CD4-positive, alpha-beta T cell treated with Interleukin-12 subunit alpha and Interleukin-12 subunit beta, for 1 hour (primary cell): ENCODE measurements at places on chromosomes 2 and 18.

GRCh38 chr2:119749477-119750012 lies 10.2 kb upstream of the PTPN4 start:
- DNase-seq: no peak

- no peak for DNase-seq
Observed at GRCh38 chr18:22800551-22800951, 132.6 kb upstream of the RBBP8 start.

GRCh38 chr18:52523566-52523965 lies 183.6 kb downstream of the DCC start:
- no peak for DNase-seq

DNA sequence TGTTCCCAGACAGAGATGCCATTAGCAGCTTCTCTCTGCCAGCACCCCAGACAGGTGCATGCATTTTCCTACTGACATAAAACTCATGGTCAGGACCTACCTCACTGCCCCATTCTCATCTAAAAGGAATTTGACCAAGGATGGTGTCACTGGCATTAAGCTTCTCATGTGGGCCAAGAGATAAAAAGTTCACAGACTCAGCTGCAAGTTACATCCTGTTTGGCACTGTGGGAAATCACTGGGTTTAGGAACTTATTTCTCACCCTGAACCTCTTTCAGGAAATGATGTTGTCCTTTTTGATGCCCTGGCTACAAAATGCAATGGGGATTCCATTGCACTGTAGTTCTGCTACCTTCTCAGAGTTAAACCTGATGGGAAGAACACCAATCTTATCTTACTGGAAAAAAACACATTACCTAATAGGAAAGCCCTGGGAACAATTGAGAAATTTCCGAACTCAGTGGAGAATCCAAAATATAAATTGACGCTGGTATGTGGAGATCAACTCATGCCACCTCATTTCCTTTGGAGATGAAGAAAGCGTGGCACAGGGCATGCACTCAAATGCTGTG lies 252.1 kb upstream of the COPS8 start:
- DNase-seq: no peak

GRCh38 chr18:50401888-50402287 lies 27.0 kb downstream of the SKA1 start:
- DNase-seq: no peak

- DNase-seq: no peak
Observed at GRCh38 chr2:72010647-72011369, 136.9 kb downstream of the CYP26B1 start.

- no peak for DNase-seq
Observed at GRCh38 chr2:31475692-31476091, 61.1 kb upstream of the XDH start.

GRCh38 chr2:234463626-234464290 lies 33.1 kb downstream of the ARL4C start:
- peak; percentile 81 for DNase-seq

DNA sequence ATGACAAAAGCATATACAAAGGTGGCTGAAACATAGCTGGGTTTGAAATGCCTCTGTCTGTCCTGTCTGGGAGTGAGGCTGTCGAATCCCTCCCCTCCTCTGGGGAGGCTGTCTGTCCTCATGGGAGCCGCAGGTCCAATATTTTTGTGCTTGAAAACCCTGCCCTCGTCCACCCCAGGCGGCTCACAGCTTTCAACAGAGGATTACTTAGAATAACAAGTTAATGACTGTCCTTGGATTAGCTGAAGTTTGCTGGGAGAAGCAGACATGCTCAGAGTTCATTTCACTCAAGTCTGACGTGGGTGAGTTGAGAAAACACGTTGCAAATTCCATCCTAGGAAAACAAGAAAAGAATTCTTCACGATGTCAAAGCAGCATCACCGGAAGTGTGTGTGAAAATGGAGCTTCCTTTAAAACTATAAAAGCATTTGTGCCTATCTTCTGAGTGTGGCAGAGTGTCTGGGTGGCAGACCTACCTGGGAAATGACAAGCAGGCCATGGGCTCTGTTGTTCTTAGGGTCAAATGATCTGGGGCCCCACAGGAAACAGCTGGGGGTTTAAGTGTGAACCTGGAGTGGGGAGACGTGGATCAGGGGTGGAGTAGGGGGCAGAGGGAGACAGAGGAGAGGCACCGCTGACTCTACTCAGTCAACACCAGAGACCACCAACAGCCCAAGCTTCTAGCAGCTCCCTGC lies 77.1 kb downstream of the DDX1 start:
- no peak for DNase-seq

- DNase-seq: peak; percentile 81
Observed at GRCh38 chr2:11750422-11750821, 4.0 kb downstream of the LPIN1 start.

GRCh38 chr2:70979626-70980025 lies 1.2 kb downstream of the ANKRD53 start:
- DNase-seq: no peak

- DNase-seq: no peak
Observed at GRCh38 chr2:168915441-168916330, 14.6 kb downstream of the G6PC2 start.

DNA sequence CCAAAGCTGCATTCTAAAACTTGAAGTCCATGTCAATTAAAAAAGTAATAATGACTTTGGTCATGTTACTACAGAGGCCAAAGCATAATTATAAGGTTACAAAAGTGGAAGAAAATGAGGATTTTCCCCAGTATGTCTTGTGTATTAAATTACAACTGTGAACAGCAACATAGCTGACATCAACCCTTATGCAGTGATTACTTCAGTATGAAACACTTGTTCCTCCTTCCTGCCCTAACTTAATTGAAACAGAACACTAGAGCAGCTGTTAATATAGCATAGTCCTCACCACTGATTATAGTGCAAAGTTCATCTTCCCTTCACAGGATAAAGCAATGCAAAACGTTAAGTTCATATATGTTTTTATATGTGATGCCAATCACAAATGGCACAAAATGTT lies 29.9 kb downstream of the EPB41L3 start:
- no peak for DNase-seq

DNA sequence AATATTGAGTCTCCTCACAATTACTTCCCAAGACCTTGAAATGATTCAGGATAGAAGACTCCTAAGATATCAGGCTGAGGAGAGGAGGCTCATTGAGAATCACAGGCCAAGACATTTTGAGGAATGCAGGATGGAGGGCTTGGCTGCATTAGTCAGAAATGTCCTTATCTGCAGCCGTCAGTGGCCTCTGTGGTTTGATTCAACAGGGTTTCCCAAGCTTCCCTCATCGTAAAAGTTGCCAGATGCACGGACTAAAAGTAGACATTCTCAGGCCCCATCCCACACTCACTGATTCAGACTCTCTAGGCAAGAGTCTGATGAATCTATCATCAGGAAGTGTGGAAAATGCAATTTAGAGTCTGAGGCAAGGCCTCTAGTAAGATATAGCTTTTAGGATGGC lies 34.0 kb upstream of the TMEM178A start:
- DNase-seq: no peak

GRCh38 chr2:96710985-96711384 lies 28.9 kb downstream of the LMAN2L start:
- no peak for DNase-seq

DNA sequence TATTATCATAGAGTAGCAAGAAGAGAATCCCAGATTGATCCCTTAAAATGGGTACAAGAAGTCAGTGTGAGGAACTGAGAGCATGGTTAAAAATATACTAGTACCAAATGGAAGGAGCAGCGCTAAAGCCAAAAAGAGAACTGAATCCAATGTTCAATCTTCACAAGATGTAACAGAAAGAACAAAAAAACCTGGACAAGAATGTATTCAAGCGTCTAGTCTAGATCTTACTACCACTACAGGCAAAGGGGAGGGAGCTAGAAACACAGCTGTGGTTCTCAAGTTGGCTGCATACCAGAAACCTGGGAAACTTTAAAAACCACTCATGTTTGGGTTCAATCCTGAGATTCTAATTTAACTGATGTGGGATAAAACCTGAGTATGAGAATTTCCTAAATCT lies 57.5 kb downstream of the PIAS2 start:
- DNase-seq: no peak

- no peak for DNase-seq
Observed at GRCh38 chr2:236553522-236553921, 16.1 kb upstream of the ACKR3 start.

DNA sequence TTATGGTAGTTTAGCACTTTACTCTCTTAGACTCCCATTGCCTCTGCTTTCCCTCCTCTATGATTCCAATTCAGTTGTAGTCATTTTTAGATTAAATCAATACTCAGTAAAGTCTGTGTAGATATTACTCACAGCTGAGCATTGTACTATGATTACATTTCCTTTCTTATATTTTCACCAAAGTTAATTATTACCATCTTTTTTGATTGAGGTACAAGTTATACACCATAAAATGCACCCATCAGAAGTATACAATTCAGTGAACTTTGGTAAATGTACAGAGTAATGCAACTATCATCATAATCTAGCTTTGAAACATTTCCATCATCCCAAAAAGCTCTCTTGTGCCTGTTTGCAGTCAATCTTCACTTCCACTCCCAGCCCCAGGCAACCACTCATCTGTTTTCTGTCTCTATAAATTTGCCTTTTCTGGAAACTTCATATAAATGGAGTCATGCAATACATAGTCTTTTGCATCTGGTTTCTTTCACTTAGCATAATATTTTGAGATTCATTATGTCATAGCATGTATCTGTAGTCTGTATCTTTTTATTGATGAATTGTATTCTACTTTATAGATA lies 30.2 kb upstream of the ETAA1 start:
- DNase-seq: no peak

DNA sequence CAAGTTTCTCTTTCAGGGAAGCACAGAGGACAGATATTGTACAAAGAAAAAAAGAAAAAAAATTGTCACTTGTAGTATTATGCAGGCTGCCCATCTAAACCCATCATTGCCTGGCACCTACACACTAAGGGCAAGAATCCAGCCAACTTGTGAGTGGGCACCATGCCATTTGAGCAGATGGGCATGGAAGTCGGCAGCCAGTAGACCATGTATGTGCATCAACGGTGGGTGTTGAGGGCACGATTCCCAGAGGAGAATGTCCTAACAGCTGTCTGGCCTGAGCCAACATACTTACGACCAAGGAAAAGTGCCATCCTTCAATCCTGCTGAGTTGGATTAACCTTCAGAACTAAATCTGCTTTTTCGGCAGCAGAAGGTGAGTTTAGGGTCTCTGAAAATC lies 63.9 kb downstream of the ARHGAP15 start:
- DNase-seq: no peak

- DNase-seq: no peak
Observed at GRCh38 chr2:58871469-58872142, 630.5 kb upstream of the FANCL start.

DNA sequence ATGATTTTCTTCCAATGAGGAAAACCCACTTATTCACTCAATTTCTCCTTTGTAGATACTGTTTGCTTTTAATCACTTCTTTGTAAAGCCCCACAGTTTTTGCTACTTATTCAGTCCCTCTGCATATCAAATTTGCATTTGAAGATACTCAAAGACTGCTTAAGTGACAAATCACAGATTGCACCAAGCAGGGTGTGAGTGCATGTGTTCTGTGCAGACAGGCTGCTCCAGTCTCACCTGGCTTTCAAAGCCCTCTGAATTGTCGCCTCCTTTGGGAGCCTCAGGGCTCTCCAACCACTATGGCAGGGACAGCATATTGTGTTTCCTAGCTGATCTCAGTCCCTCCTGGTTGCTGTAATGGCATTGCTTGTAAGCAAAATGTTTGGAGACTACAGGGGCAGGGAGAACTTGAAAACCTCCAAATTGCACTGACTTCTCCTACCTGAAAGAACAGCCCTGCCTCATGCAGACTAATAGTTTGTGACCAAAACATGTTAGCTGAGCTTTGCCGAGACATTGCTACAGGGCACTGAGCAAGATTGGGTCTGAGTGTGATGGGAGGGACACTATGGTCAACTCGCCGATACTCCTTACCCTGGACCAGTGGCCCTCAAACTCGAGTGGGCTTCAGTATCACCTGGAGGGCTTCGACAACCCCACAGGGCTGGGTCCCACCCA lies 96.8 kb downstream of the POLE4 start:
- no peak for DNase-seq

DNA sequence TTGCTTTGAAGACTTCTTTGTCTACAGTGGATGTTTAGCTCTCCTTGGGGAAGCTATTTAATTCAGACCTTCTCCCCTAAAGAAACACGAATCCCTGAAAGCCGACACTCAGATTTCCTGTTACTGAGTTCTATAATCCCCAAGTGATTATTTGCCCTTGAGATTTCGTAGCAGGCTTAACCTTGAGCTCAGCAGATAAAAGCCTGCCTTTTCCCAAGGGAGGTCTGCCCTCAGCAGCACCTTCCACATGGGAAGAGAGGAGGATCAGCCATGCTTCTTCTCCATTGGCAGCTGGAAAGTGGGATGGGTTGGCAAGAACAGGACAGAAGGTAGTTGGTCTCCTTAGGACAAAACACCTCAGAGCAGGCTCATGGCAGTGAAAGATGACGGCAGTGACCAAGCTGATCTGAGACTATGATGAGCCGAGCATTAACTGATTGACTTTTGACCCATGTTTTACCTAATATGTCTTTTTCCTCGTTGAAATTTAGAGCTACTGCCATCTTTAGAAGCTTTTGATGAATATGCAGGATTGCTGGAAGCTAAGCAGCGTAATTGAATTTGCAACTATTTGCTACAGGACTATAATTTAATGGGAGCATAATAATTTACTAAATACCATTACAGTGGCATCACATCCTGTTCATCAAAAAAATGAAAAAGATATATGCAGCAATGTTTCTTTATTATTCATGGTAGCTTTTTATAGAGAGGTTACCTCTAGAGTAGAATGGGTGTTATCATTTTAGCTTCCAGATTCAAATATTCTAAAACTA lies 511.1 kb upstream of the ID2 start:
- no peak for DNase-seq

GRCh38 chr2:8821276-8822217 lies 15.9 kb downstream of the KIDINS220 start:
- DNase-seq: no peak

DNA sequence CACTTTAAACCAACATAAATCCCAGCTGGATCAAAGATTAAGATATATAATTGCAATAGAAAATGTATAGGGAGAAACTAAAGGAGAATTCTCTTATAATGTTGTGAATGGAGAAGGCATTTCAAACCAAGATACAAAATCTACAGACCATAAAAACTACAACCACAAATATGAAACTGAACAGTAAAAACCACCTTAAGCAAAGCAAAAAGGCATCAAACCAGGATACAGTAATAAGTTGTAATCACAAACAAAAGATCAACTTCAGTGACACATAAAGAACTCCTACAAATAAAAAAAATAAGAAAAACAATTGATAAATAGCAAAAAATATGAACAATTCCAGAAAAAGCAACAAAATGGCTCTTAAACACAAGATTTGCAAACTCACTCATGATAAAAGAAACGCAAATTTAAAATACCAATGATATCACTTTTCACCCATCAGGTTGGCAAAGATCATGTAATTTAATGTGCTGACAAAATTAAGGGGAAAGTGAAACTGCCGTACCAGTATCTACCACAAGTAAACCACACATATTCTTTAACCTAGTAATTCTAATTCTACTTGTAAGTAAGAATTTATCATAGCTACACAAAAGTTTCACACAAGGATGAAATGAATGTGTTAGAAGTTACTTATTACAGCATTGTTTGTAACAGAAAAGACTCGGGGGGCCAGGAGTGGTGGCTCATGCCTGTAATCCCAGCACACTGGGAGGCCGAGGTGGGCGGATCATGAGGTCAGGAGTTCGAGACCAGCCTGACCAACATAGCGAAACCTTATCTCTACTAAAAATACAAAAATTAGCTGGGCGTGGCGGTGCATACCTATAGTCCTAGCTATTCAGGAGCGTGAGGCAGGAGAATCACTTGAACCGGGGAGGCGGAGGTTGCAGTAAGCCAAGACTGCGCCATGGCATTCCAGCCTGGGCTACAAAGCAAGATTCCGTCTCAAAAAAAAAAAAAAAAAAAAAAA lies 101.9 kb downstream of the USP34 start:
- peak; percentile 24 for DNase-seq
